ENCODE measurements at places on chromosomes 5 and 9. TPM values are rescaled to one million over a fixed set of nuclear protein-coding genes. Genes with fewer than 3 reads are reported as not detected.

DNA sequence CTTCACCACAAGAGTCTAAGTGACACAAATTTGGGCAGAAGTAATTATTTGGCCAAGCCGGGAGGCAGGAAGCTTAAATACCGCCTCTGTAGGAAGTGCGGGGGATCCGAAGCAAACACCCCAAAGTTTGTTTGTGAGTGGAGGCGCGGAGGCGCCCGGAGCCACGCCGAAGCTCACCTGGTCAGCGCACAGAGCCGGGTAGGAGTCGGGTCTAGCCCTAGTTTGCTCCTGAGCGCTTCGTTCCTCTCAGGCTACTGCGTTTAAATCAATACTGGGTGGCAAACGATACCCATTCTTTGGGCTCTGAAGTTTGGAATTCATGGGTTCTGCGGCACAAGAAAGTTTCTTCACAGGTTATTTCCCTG lies 855 bp downstream of the MCC start:
- no peak for DNase-seq

DNA sequence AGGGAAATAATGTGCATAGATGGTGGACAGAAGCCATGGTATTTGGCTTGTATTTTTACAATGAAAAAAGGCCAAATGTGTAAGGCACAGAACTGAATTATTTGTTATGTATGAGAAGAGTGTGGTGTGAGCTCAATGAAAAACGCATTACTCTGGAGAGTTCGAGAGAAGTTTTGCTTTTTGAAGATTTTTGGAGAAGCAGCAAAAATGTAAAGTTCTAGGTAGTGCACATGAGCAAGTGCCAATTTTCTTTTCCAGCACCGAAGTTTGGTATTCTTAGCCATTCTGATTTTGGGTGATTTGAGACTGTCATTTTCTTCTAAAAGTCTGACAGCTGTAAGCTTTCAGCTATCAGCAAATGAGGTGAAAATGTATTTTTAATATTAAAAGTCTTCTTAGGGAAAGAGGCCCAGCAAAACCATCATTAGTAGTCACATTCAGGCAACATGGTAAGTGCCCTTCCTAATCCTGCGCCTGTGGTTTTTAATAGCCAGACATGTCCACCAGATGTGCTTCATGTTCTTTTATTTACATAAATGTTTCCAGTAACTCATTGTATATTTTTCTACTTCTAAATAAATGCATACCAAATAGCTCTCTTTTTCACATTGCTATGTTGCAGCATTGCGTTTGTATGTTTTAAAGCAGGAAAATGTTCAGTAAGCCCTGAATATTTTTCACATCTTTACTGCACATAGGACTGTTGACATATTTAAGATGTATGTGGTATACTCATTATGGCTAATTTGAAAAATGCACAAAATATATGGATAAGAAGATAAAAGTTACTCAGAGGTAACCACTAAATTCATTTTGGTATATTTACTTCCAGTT lies 50.4 kb downstream of the RASGRF2 start:
- DNase-seq: no peak

DNA sequence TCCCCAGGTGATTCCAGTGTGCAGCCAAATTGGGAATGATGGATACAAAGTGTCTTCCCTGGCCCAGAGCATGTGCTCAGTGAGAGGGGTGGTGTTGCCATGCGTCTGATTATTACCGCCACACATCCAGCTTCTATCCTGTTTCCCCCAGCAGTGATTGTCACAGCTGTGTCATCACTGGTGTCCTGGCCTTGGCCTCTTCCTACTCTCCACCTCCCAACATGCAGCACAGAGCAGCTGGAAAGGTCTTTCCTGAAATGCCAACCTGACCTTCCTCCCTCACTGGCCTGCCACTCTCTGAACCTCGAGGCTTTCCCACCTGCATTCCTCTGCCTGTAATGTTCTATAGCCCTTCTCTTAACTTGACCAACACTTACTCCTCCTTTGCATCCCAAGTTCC lies 60.0 kb downstream of the TMOD1 start:
- DNase-seq: no peak

GRCh38 chr5:76487821-76488220 lies 84.7 kb downstream of the IQGAP2 start:
- DNase-seq: no peak

DNA sequence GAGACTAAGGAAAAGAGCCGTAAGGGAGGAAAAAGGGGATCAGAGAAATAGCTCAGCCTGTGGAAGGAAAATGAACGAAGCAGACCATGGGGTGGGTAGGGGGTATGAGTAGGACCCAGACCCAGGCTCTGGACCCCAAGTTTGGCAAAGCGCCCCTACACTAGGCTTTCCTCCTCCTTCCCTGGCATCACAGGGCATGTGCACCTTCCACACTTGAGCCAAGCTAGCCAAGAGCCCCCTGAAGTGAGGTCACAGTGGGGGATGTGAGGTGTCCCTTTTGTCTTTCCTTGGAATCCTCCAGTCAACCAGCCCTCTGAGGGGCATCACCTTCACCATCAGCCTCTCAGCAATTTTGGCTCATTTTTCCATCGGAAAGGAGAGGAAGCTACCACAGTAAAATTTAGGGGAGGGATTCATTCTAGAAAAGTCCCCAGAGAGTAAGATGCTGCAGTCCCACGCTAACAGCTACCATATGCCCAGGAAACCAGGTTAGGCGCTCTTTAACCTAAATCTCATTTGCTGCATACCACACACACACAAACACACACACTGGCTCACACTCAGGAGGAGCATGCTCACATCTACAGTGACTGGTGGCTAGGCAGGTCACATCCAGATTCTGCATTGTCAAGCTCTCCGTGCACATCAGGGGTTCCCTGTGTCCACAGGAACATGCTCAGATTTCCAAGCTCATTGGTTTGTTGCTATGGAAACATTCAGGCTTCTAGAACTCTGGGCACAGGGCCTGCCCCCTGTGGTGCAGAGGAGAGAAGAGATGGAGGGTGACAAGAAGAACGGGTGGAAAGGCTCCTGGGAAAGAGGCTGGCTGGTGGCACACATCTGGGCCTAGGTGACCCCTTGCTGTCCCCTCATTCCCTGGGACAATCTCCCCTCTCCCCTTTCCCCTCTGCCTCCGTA lies 9.9 kb downstream of the REEP2 start:
- no peak for DNase-seq

DNA sequence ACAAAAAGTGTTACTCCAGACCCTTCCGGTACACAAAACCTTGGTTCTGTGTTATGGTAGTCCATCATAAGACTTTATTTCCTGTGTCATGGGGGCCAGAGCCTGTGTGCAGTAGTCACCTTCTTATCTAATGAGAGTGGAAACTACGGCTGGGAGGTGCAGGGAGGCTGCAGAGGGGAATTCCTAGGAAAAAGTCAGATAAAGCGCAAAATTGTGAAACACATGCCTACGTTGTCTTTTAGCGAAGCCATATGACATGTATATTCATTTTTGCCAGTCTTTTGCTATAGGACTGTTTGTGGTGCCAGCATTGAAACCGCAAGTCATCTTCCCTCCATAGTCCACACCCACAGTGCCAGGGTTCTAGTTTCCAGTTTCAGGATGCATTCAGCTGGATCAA lies 80.7 kb downstream of the PPARGC1B start:
- no peak for DNase-seq

DNA sequence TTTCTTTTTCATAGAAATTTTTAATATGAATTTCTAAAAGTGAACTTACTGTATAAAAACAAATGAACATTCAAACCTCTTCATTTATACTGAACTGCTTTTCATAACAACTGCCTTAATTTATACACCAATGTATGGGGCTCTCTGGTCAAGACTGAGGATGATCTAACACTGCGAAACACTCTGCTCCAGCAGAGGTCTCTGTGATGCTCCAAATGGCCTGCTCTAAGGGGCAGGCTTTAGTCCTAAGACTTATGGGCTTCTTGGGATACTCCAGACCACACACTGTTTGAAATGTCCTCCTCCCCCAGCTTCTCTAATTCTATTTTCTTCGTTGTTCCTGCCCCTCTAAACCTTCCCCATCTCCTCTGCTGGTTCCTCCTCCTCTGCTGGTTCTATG lies 58.5 kb downstream of the LIFR start:
- no peak for DNase-seq

DNA sequence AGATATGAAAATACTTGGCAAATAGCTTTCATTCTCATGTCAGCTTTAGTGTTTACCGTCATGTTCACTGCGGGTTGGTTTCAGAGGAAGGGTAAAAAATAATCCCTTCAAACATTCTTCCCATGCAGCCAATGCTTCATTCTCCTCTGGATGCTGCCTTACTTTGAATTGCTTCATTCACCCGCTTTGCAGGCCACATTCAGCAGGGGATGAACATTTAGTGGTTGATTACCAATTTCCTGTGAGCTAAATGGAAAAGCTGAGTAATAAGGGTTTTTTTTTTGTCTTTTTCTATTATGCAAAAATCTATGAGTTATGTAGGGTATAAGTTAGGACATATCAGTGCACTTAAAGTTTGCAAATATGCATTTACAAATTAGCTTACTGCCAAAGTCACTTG lies 96.3 kb upstream of the MEF2C start:
- DNase-seq: no peak

HARS1 gene
- total RNA-seq: 80.6 TPM

LHX6 gene
- total RNA-seq: 0.07 TPM

TAL2 gene
- not detected for total RNA-seq

IL5 gene
- total RNA-seq: not detected

ACOT12 gene
- total RNA-seq: not detected

PDZD2 gene
- 6.7 TPM for total RNA-seq

CENPK gene
- 18.4 TPM for total RNA-seq

PCDHGA11 gene
- 7.4 TPM for total RNA-seq
